ENCODE measurements at places on chromosomes 12 and 14.

DNA sequence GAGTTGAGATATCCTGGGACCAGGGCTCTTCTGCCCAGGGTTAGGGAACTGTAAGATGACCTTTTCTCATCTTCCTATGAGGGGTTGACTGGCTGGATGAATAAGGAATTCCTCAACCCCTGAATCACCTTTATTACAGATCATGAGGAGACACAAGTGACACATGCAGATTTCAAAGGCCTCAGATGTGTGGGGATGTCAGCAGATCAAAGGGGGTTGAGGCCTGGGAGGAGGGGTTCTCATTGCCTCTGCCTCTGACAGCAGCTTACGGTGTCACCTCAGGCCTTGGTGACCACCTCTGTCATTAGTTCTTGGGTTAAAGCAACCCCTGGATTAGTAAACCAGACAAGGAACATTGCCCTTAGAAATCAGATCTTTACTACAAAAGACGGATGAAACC is 2.1 kb upstream of the KRT72 start:
- no peak for DNase-seq

DNA sequence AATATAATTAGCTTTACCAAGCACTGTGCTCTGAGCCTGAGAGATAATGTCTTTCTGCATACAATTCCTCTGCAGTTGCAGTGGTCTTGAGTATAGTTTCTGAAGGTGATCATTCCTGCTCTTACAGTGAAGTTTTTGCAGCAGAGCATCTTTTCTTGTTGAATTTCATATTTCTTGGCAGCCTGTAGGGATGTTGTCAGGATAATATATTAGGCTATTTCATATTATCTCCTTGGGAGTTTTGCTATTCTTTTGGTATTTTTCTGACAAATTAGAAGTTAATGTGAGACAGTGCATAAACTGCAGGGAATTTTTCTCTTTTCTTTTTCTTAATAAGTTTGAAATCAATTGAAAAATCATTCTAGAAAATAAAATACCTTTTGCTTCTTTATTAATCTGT is 1502.6 kb upstream of the FLRT2 start:
- no peak for DNase-seq

- DNase-seq, result no peak
These were observed 238.2 kb upstream of the SSTR1 start for GRCh38 chr14:37969511-37969979.

- DNase-seq, result no peak
These were observed 73.9 kb downstream of the PRMT8 start for GRCh38 chr12:3564861-3565260.

GRCh38 chr14:54805070-54805444 is 97.6 kb downstream of the GCH1 start:
- no peak for DNase-seq

DNA sequence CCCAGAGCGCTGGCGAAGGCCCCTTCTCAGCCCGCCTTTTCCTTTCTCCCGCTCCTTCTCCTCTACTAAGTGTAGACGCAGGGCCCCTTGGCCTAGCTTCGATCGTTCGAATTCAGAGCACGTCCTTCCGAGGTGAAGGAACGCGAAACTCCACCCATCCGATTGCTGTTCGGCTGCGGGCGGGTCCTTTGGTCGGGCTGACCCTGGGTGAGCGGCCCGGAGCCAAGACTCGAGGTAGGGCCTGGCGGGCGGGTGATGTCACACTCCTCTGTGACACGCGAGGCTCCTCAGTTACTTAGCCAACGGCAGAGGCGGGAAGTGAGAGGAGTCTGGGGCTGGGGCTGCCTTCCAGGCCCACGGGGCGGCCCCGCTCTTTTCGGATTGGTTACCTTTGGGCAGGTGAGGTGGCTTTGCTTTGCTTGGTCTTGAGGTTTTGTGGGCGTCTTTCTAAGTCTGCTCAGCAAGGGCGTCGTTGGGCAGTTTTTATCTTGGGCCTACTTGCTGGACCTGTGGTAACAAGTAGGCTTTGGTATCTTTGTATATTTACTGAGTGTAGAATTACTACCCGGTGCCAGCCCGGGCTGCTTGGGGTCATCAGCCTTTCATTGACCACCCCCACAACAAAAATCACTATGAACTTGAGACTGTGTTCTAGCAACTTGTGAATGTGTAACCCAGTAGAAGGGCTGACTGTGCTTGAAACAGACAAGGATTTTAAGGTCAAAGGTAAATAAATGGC is 694 bp downstream of the TMBIM6 start:
- peak; percentile 94 for DNase-seq

- no peak for DNase-seq
These were observed 65.2 kb upstream of the PSMC1 start for GRCh38 chr14:90191154-90191553.

DNA sequence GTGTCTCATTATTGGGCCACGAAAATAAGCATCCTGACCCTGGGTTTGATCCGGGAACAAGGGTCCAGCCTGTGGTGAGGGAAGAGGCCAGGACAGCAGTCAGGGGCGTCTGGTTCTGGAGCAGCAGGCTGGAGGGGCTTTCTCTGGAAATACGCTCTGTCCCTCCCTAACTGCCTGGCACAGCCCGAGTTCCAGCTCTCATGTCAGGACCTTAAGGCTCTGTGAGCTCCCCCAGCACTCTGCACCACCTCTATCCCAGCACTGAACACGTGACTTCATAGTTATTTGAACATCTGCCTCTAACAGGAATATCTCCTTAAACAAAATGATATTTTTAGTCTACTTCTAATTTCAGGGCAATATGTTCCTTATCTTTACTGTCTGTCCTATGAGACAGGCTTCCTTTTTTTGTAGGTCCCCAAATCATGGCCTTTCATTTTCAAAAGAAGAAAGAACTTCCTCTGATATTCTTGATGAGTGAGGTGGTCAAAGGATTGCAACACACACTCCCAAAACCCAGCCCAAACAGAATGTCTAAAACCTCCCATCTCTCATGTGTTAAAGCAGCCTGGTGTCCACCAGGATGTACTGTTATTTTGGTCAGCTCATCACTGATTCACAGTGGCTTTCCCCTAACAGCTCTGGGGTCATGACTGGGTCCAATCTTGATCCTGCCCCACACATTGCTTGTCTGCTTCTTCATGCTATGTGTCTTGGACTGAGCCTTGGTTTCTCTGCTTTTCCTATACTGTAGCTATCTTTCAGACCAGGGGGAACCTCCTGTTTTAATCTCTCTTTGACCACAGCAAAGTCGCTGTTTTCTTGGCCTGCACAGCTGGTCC is 9.7 kb downstream of the AQP6 start:
- no peak for DNase-seq

- DNase-seq, result no peak
These were observed 94.9 kb downstream of the BCAT1 start for GRCh38 chr12:24854017-24854416.

All from activated CD4-positive, alpha-beta T cell treated with anti-CD3 and anti-CD28 coated beads, Interleukin-2, Interleukin-6, amounts not matched to agents 100 ng/mL and 50 ng/mL, durations not matched to agents 16 hours and 8 hours (primary cell).